ENCODE measurements at places on chromosomes 2 and 18.
A peak's percentile ranks its signal among the peaks of the same experiment; 100 is the strongest.

DNA sequence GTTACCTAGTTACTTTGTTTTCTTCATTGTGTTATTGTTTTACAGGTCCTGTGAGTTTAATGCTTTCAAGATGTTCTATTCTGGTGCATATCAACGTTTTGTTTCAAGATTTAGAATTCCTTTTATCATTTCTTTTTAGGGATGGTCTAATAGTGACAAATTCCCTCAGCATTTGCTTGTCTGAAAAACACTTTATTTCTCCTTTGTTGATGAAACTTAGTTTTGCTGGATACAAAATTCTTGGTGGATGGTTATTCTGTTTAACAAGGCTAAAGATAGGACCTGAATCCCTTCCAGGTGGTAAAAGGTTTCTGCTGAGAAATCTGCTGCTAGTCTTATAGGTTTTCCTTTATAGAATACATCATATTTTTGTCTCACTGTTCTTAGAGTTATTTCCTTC is 102.3 kb downstream of the RND3 start:
- no peak for DNase-seq

DNA sequence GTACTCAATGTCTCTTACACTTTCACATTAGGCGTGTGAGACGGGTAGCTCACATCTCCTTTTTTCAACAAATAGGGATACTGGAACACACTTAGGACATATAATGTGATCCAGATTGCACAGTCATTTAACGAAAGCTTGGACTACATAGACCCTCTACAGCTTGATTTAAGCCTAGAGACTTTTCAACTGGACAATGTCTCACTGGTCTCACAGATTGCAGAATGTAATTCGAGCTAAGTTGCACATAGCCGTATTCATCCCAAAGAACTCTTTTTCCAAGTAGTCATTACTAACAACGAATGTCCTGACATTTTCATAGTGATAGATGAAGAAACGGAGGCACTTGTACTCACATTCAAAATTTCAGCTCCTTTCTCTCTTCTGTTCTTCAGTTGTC is 612.1 kb downstream of the ZEB2 start:
- no peak for DNase-seq

DNA sequence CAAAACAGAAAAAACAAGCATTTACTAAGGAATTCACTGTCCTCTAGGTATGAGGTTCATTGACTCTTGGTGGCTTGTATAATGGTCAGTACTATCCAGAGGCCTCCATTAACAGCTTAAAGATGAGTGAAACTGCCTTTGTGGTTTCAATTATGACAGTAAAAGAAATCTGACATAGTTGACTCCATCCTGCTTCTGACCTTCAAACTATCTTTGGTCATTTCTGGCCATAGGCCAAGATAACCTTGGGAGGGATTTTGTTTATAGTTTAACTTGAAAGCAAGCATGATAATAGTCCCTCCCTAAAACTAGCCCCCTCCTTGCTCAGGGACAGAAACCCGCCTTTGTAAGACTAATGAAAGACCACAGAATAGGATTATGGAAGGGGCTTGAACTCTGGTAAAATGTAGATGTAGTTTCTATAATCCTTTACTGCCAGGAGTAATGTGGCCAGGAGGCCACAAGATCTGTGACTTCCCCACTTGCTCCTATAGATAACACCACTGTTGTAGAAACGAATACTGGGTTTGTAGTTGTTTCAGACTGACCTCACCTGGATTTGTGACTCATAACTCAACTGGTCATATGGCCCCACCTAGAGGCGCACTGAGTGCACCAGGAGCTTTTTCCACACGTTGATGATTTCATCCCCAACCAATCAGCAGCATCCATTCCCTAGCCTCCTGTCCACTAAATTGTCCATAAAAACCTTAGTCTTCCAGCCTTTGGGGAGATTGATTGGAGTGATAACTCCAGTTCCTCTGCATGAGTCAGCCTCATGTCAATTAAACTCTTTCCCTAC is 8.6 kb upstream of the PLEKHM3 start:
- no peak for DNase-seq

- DNase-seq: no peak
These were observed 221.6 kb downstream of the NCKAP5 start for GRCh38 chr2:133346654-133347053.

- no peak for DNase-seq
These were observed 225.1 kb downstream of the ZNF385B start for GRCh38 chr2:179636100-179636980.

DNA sequence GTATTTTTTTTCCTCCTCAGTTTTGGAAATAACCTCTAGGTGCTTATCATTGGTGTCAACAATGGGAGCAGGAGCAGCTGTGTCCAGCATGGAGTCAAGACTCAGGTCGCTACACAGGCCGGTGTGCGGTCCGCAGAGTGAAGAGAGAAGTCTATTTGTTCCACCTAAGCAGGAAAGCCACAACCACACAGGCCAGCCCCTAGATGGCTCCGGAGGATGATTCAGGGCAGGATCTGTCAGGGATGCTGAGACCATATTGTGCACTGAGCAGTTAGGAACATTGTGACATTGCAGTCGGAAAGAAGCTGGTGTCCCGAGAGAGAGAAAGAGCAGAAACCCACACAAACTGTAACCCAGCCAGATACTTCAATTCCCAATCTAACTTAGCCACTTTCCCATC is 136.9 kb downstream of the GAREM1 start:
- DNase-seq: no peak

DNA sequence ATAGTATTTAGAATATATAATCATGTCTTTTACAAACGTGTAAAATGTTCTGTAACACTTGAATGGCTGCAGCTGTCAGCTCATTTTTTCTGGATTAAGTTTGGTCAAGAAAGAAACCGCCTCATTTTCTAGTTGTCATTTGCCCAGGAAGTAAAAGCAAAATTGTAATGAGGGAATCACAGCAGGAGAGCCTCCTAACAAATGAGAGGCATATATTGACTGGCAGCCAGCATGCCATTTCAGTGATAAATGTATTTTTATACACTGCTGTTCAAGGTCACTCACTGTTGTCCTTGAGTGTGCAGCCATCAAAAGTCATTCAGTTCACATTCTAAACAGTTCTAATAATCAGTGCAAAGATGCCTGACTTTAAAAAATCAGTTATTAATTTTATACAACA is 144.3 kb upstream of the BOD1L2 start:
- no peak for DNase-seq

DNA sequence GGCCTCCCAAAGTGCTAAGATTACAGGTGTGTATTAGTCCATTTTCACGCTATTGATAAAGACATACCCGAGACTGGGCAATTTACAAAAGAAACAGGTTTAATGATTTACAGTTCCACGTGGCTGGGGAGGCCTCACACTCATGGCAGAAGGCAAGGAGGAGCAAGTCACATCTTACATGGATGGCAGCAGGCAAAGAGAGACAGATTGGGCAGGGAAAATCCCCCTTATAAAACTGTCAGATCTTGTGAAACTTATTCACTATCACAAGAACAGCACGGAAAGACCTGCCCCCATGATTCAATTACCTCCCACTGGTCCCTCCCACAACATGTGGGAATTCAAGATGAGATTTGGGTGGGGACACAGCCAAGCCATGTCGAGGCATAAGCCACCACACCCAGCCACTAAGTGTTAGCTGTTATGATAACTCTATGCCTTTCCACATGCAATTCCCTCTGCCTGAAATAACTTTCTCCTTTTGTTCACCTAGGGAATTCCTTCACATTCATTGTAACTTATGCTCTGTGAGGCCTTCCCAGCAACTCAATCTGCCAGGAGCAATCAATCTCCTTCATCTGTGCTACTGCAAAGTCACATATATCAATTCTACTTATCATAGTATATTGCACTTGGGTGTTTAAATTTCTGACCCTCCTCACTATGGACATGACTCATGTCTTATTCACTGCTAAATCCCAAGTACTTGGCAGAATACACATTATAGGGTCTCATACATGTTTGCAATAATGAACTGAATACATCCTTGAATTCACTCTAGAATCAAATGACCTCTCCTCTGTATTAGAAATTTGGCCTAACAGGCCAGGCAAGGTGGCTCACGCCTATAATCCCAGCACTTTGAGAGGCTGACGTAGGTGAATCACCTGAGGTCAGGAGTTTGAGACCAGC is 7.4 kb downstream of the MCEE start:
- DNase-seq: no peak

DNA sequence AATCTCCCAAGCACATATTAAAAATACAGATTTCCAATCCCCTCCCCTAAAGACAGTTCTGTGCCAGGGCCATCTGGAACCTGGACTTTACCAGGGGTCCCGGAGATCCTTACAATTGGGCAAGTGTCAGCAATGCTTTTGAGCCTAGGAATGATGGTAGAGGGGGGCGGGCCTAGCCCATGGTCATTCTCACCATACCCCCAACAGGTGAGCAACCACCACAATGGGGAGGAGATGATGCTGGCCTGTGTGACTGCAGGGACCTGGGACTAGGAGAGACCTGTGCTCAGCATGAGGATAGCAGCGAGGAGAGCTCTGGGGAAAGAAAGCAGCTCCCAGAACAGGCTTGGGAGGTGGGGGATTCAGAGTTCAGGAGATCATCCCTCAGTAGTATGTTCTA is 13.9 kb upstream of the ASAP2 start:
- DNase-seq: no peak

DNA sequence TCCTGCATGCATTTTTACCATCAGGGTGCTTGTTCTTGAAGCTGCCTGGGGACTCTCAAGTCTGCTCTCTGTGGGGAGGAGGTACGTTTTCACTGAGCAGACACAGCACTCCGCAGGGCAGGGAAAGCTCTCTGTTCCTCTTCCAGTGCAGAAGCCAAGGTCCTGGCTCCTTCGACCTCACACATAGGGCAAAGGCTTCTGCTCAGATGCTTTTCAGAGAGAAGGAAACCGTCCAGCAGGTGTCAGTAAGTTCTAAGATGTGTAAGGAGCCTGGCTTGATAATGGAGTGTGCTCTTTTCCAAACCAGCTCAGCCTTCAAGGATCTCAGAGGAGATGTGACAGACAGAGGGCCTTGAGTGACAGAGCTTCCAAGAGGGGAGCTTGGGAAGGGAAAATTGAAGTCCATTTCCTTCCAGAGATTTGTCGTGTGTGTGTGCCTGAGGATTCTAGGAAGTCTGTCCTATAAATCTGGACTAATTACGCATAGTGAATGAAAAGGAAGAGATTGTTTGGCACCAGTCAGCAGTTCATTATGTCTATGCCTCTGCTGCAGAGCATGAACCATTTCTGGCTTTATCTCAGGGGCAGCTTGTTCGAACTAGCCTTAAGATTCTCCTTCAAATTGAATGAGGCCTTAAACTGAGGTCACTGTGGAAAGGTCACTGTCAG is 67.3 kb upstream of the UPP2 start:
- DNase-seq: peak; percentile 41

- no peak for DNase-seq
These were observed 37.0 kb upstream of the PKDCC start for GRCh38 chr2:42010743-42011298.

GRCh38 chr2:137348301-137348700 is 583.0 kb downstream of the THSD7B start:
- DNase-seq: peak; percentile 42

DNA sequence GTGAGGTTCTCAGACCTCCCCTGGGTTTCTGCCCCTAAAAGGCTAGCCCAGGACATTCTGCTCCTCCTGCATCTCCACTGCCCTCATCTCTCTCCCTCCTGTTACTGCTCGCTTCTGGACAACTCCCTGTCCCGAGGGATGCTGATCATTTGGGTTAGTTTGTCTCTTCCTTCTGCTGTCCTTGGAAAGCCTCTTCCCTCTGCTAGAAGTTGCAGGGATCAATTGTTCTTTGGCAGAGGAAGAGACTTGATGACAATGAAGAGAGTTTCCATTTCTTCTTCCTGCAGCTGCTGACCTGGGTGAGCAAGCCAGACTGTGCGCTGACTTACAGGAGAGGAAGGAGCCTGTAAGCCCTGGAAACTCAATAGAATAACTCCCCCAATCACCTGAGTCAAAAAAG is 68.9 kb downstream of the RDH14 start:
- DNase-seq: no peak

GRCh38 chr2:13481201-13481600 is 764.5 kb downstream of the TRIB2 start:
- no peak for DNase-seq

DNA sequence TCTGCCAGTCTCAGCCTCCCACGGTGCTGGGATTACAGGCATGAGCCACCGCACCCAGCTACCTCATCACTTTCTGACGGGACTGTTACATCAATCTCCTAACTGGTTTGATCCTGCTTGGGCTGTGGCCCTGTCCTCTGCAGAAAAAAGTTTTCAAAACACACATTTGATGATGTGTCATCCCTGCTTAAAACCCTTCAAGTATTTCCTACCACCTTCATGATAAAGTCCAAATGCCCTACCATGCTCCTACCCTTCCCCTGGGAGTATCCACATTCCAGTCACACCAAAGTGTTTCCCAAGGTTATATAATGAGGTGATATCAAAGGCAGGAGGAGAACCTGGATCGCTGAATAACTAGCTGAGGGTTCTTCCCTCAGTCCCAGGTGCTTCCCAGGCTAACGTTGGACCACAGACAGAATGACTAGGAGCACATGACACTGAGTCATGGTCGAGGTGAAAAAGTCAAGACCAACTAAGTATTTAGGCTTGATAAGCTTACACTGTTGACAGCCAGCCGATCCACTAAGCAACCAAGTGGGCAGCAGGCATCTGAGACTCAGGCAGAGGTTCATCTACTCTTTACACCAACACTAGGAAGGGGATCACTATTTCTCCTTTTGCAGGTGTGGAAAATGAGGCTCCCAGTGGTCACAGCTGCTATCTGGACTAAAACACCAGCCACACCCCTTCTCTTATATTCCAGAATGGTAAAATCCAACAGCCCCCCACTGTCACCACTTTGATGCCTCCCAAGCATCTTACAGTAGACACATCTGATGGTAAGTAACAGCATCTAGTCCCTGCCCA is 31.8 kb downstream of the CYRIA start:
- no peak for DNase-seq

All from HAP-1 (cell line).